ENCODE measurements at places on chromosomes 13 and 19.
A peak's percentile ranks its signal among the peaks of the same experiment; 100 is the strongest.

DNA sequence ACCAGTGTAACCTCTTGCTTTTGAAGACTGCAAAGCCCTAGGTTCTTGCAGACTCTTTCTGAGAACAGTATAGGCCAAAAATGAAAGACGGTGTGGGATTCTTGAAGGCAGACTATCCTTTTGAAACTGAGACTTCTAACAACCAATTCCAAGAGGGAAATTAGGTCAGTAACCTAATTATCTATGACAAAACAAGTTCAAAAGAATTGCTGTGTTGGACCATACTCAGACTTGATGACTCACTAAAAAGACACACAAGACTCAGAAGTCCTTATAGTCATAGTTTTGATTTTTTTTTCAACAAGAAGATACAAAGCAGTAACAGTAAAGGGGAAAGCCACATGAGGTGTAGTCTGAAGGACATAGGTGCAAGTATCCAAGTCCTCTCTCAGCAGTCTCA, 624.0 kb upstream of the GPC6 start:
- no peak for DNase-seq

DNA sequence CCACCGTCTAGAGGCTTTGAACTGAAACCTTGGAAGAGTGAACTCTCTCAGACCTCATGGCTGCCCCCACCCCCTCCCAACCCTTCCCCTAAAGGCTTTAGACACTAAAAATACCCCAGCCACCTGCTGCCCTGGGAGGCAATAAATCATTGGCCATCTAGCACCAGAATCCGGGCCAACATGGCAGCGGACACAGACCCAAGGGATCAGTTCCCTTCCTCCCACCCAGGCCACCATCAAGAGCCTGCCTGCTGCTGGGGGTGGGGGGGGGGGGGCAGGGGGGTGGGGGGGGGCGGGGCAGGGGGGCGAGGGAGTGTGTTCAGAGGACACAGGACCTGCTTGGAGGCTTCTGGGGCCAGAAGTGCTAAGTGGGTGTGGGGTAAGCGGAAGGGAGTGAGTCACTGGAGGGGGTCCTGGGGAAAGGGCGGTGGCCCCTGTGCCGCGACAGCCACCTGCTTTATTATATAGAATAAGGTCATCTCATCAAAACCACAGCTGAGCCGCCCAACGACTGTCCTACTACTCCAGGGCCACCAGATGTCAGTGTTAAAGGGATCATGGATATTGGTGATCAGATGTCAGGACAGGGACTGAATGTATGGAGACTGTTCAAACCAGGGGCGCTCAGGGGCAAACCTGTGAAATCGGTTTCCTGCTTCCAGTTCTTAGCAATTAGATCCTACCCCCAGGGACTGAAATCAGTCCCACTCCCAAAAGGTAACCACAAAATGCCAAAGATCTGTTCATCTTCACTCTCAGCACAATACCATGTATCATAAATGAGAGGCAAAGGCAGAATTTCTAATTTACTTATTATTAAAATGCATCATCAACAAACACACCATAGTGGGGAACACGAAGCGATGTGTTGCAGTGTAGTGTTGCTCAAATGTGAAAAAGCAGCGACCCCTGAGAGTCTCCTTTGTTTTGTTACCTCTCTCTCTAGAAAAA, 24.3 kb downstream of the ARL11 start:
- no peak for DNase-seq

- DNase-seq: no peak
Observed at GRCh38 chr19:58038688-58039204, 4.9 kb downstream of the ZSCAN1 start.

GRCh38 chr19:41987141-41987860, 6.7 kb downstream of the ATP1A3 start:
- no peak for DNase-seq

GRCh38 chr13:66443926-66444325, 786.2 kb downstream of the PCDH9 start:
- no peak for DNase-seq

- DNase-seq: peak; percentile 81
Observed at GRCh38 chr19:10566658-10567410, 1.0 kb upstream of the KRI1 start.

- no peak for DNase-seq
Observed at GRCh38 chr19:43789029-43789428, 8.3 kb upstream of the KCNN4 start.

GRCh38 chr19:41689993-41690800, 2.1 kb upstream of the CEACAM7 start:
- no peak for DNase-seq

GRCh38 chr19:14395710-14396336, 14.6 kb downstream of the ADGRE5 start:
- no peak for DNase-seq

- no peak for DNase-seq
Observed at GRCh38 chr13:58619396-58620113, 988.0 kb downstream of the PCDH17 start.

GRCh38 chr19:41859213-41859617, 840 bp upstream of the RPS19 start:
- DNase-seq: no peak

DNA sequence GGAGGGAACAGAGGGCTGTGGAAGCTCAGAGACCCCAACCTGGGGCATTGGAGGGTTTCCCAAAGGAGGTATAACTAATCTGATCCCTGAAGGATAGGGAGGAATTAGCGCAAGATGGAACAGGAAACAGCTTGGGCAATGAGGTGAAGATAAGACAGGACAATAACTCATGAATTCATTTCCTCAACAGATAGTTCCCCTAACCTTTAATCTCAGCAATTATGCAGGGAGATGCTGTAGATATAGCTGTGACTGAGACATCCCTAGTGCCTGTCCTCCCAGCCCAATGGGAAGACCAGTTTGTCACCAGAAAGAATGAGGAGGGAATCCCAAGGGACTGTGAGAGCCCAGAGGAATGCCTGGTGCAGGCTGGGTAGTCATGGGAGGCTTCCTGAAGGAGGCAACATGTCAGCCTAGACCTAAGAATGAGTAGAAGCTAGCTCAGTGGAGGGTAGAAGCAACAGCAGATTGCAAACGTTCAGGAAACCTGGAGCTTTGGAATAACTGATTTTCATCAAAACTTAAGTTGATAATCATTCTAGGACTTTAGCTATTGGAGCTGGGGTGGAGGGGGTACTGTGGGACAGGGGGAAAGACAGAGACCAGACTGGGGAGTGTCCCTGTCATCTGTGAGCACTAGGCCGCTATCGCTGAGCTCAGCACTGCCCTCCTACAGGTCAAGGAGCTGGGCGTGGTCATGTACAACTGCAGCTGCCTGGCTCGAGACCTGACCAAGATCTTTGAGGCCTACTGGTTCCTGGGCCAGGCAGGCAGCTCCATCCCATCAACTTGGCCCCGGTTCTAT, 18.8 kb downstream of the HIPK4 start:
- DNase-seq: no peak
